ENCODE measurements at places on chromosomes 11 and 22.

GRCh38 chr11:72772059-72772458, 19.9 kb upstream of the ARAP1 start:
- DNase-seq: no peak

- no peak for DNase-seq
Observed at GRCh38 chr11:13102865-13103539, 93.9 kb downstream of the RASSF10 start.

DNA sequence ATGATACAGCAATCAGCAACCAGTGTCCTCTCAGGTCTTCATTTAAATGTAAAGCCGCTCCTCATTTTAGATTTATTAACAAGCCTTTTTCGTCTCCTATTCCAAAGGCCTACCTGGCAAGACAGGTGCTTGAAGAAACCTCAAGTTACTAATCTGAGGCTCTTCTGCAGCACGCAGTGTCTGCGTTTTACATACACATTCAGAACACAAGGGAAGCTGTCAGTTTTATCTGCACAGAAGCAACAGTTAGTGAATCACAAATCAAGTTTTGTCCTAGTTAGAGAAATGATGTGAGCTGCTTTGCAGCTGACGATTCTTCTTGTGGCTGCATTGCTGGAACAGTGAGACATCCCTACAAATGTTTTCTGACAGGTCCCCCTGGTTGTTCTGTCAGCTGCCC, 308.8 kb upstream of the NARS2 start:
- DNase-seq: no peak

DNA sequence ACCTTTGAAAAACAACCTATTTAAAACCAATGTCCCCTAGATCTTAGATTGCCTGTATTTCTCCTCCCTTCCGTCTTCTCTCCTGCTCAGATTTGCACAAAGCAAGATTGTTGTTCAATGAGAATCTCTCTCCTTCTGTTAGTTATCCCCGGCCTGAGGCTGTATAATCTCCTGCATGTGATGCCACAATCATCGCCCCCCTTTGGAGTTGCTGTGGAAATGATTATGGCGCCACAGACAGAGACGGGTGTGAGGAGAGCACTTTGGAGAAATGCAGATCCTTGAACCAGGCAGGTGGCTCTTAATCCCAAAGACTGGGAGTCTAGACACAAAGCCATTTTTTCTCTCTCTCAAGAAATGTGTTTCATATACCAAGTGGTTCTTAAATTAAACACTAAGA, 941.3 kb downstream of the OPCML start:
- DNase-seq: no peak

DNA sequence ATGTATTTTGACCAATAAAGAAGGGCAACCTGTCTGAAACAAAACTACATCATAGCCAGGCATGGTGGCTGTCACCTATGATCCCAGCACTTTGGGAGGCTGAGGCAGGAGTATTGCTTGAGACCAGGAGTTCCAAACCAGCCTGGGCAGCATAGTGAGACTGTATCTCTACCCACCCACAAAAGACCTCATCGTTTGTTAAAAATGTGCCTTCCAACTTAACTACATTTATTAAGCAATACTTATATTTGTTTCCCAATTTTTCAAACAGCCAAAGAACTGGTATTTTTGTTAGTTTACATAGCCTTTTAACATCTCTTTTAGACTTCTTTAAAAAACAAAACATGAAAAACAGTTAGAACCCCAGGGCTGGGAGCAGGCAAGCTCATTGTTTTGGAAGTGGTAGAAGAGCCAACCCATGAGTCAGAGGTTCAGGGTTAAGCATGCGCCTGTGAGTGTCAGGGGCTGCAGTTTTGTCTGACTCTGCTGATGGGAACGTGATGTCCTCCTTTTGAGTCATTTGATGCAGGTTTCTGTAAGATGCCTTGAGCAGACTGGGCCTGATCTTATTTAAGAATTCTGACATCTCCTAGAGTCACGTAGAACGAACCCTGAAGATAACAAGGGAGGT, 53.9 kb upstream of the CRTAM start:
- DNase-seq: no peak

DNA sequence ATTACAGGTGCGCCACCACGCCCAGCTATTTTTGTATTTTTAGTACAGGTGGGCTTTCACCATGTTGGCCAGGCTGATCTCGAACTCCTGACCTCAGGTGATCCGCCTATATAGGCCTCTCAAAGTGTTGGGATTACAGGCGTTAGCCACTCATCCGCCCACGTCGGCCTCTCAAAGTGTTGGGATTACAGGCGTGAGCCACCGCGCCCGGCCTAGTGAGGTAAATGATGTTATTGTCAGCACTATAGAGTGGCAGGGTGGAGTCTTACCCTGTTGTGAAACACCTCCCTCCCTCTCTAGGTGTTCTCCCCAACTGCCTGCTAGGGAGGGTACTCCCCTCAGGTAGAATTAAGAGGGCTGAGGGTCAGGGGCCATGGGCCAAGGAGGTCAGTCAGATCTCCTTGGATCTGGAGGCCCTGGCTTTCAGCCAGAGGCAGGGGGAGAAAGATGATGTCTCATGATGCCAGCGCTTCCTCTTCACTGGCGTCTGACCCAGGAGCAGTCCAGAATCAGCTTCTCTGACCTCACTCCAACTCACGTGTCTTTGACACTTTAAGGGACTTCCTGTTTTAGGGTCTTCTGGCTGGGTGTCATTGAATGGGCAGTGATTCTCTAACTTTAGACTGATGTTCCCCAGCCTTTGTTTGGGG, 2.0 kb downstream of the GGA1 start:
- DNase-seq: no peak

GRCh38 chr22:46486996-46487717, 50.3 kb downstream of the CELSR1 start:
- no peak for DNase-seq

DNA sequence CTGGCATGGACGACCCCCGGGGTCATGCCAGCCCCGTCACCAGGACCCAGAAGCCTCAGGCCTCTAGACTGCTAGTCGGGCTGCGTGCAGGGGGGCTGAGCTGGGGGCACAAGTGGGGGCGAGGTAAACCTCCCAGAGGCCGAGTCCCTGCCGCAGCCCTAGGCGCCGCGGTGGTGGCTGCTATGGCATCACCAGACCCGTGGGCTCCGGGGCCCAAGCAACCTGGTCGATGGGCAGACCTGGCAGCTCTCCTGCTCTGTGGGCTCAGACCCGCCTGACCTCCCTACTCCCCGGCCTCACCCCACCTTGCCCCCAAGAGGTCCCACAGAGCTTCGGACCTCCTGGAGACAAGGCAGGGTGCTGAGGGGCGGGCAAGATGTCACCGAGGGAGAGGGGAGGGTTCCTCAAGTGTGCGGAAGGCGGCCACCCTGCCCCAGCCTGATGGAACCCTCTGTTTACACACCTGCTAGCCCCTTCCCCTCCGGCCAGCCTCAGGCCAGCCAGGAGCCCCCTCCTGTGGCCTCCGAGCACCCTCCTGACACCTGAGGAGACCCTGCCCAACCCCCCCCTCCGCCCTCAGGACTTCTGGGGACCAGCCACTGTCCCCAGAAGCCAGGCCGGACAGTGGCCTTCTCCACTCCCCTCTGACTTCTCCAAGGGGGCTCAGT, 9.4 kb downstream of the IGF2 start:
- no peak for DNase-seq

GRCh38 chr11:111283945-111284481, 14.3 kb upstream of the POU2AF3 start:
- DNase-seq: no peak

- no peak for DNase-seq
Observed at GRCh38 chr11:16924826-16925560, 89.2 kb downstream of the PLEKHA7 start.

DNA sequence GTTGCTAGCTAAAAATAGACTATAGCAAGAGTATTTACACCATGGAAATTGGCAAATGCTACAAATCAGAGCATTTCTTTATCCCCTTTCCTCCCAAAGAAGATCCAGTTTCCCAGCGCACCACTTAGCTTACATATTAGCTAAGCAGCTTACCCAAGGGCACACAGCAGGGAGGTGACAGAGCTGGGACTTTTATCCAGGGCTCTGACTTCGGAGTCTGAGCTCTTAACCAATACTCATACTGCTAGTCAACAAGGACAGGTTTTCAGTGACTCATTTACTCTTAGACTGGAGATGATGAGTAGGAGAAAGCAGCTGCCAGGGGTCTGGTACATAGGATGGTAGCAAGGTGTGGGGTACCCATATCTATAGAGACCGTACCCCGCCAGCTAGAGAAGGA, 38.4 kb downstream of the NAV2 start:
- DNase-seq: no peak

- DNase-seq: no peak
Observed at GRCh38 chr22:27133019-27133431, 475.6 kb downstream of the MIAT start.

- no peak for DNase-seq
Observed at GRCh38 chr11:77525455-77526091, 51.7 kb upstream of the PAK1 start.

DNA sequence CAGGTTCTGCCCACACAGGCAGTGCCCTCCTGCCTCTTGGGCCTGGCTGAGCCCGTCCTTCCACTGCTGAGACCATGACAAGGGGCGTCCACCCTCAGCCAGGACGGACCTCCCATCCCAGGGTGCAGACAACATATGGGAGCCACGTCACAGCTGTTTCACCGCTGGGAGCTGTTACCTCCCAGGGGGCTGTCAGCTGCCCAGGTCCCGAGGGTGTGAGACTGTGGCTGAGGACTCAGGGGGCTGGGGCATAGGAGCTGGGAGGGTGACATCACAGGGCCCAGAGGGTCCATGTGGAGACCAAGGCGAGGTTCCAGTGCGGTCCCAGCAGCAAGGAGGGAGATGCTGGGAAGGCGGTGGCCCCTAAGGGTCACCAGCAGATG, 17.9 kb upstream of the CTSD start:
- no peak for DNase-seq

GRCh38 chr11:102559839-102560238, 29.3 kb upstream of the MMP7 start:
- no peak for DNase-seq

- DNase-seq: no peak
Observed at GRCh38 chr11:68014157-68014946, 4.2 kb downstream of the ALDH3B1 start.

DNA sequence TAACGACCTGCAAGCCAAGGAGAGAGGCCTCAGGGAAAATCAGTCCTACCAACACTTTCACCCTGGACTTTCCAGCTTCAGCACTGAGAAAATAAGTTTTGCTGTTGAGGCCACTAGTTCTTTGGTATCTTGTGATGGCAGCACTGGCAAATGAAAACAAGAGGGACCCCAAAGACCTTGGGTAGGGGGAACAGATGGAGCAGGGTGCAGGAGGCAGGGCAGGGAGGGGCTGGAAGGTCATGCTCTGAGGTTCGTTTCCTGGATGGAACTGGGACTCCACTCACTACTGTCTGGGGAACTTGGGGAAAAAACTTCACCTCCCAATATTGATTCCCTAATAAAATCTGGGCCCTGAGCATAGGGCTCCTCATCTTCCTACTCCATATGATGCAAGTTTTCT, 34.2 kb upstream of the PRAME start:
- no peak for DNase-seq

GRCh38 chr11:22193348-22194051, 615 bp downstream of the ANO5 start:
- no peak for DNase-seq

DNA sequence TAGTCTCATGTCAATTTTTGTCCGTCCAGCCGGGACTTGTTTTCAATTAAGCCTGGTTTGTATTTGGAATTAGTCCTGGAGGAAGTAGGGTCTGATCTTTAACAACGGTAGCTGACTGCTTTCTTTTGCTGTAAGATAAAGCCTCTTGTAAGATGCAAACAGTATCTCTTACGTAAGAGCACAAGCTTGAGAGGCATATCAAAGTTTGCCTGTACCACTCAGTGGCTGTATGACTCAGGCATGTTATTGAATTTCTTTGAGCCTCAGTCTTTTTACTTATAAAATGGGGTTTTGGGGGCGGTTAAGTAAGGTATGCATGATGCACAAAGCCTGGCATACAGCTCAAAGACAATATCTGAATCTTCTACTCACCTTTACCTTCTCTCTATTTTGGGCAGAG, 198.4 kb upstream of the NARS2 start:
- DNase-seq: no peak

GRCh38 chr22:32780726-32781310, 20.7 kb upstream of the TIMP3 start:
- no peak for DNase-seq

DNA sequence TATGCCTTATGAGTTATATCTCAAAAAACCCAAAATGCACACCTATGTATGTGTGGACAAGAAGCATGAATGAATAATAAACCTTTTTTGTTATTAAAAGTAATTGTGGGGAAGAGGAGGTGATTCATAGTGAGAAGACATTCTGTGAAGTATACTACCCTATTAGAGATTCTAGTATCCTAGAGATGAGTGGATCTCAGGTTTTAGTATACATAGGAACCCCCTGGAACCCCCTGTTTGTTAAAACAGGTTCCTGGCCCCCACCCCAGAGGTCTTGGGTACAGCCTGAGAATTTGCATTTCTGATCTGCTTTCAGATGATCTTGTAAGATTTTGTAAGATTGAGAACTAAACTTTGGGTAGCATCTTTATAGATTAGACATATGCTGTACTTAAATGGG, 17.5 kb downstream of the NUCB2 start:
- no peak for DNase-seq

DNA sequence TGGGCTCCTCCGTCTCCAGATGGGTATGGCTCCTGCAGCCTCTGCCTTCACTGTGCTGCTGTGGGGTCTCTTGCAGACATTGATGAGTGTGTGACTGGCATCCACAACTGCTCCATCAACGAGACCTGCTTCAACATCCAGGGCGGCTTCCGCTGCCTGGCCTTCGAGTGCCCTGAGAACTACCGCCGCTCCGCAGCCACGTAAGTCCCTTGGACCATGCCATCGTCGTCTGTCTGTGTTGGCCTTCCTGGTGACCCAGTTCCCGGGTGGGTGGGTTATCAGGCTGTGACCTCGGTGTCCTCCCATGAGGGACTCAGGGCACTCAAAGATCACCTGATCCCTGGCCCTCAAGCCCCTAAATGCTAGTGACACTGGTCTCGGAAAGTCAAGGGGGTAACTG, 47.7 kb downstream of the FBLN1 start:
- DNase-seq: no peak

DNA sequence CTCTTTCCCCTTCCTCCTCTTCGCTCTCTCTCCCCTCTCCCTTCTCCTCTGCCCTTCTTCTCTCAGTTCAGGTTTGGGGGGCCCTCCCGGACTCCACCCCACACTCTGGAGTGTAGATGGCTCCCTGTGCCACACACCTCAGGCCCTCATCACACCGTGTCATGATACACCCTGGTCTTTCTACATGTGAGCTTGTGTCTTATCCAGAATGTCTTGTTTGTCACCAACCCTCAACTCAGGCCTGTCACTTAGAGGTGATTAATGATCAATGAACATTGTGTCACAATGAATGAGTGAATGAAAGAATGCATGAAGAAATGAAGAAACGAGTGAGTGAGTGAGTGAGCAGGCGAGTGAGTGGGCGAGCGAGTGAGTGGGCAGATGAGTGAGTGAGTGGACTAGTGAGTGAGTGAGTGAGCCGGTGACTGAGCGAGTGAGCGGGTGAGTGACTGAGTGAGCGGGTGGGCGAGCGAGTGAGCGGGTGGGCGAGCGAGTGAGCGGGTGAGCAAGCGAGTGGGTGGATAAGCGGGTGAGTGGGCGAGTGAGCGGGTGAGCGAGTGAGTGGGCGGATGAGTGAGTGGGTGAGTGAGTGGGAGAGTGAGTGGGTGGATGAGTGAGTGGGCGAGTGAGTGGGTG, 33.8 kb downstream of the CAPN1 start:
- no peak for DNase-seq

- no peak for DNase-seq
Observed at GRCh38 chr22:44914026-44914721, 95.6 kb downstream of the PHF21B start.
